Epithelial cell of umbilical artery (primary cell): ENCODE measurements at places on chromosomes 5 and 9. TPM values are rescaled to one million over a fixed set of nuclear protein-coding genes. Genes with fewer than 3 reads are reported as not detected.

The FOXD4L6 gene
- total RNA-seq = 0.15 TPM in 1 of 2 replicates, not detected in the other

The DRD1 gene
- not detected in 2 replicates for total RNA-seq

The OTP gene
- not detected in 2 replicates for total RNA-seq

The OR1K1 gene
- not detected in 2 replicates for total RNA-seq

The NME5 gene
- total RNA-seq = 0.65 and 1.1 TPM in 2 replicates

The STING1 gene
- 51.1 and 52.0 TPM in 2 replicates for total RNA-seq

The C9orf153 gene
- total RNA-seq = under 0.01 TPM in 1 of 2 replicates, not detected in the other

The SLC24A2 gene
- not detected in 2 replicates for total RNA-seq
